ENCODE measurements at places on chromosomes 6 and 20.

DNA sequence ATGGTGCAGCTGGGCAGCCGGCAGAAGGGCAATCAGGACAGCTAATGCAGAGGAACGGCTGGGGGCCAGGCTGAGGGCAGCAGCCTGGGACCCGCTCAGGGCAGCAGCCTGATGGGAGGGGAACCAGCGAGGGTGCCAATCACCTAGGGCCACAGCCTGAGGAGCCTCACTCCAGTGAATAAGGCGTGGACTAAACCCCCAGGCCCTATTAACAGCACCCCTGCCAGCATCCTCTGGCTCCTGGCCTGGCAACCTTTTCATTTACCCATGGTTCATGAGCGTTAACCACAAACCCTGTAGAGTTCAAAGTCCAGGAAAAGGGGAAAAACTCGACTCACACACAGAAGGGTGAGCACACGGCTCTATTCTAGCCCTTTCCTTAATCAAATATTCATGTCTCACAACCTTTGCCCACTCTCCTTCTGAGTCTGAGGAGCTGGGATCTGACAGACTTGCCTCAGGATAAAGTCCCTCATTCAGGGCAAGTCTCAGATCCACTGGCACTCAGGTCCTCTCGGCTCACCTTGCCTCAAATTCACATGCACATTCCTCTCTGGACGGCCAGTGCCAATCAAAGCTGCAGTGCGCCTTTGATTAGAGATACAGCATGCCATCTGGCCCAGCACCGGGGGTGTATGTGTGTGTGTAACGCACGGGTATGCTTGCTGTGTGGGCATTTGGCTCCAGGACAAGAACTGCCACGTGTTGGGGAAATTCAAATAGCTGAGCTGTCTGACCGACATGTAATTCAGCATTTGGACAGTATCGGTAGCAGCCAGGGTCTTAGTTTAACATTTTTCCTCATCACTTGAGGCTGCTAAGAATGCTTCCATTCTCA is 86.9 kb upstream of the TRAF3IP2 start:
- DNase-seq = no peak

DNA sequence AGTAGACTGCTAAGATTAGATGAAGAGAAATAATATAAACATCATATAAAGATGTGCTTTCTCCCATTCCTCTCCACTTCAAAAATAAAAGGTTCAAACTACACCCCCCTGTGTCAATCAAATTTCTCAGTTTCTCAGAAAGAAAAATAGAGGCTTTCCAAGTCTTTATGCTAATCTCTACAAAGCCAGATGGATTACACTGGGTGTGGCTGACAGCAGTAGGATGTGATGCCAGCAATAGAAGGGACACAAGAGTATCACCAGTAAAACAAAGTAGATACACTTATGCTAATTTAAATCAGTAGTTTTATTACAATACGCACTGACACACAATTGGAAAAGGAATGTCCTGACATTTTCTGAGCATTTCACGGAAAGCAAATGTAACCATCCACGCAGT is 353.4 kb downstream of the RNGTT start:
- DNase-seq = no peak

GRCh38 chr20:2307136-2307535 is 11.3 kb downstream of the TGM3 start:
- DNase-seq = no peak

GRCh38 chr6:109075934-109076333 is 18.7 kb downstream of the SESN1 start:
- DNase-seq = no peak

- peak; percentile 44 for DNase-seq
Observed at GRCh38 chr6:111982681-111983080, 71.2 kb upstream of the CCN6 start.

GRCh38 chr6:51283723-51284355 is 465.2 kb downstream of the TFAP2B start:
- DNase-seq = no peak

GRCh38 chr6:156747715-156748114 is 29.5 kb upstream of the ARID1B start:
- DNase-seq = no peak

DNA sequence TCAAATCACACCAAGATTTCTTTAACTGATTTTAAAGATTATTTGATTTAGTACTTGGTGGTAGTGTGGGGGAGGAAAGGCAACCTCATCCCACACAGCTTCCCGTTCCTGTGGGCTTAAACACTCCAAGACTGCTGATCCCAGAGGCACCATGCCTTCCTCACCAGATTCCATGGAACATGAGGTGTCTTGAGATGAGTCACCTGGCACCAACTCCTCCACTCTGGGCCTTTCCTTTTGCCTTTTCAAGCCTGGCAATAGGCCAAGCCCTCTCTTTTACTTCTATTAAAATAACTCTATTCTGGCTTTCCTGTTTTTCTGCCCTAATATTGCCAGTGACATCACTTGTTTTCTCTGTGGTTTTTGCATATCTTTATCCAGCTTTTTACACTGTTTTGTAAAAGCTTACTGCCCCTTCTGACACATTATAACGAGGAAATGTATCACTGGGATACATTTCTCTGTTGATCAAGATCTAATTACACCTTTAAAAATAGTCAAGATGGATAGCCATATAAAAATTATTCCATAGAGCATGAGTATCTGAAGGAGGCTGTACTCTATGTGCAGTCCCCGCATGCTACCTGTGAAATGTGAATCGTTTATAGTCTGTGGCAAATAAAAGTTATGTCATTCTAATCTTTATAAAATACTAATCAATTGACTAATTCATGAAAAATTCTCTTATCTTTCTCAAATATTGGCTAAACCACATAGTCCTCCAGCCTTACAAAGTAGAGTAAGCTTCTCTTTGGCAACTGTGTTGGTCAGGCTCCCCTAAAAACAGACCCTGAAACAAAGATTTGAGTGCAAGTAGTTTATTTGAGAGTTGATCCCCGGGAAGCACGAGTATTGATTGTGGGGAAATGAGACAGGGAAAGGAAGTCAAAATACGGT is 257.8 kb upstream of the KCNQ5 start:
- DNase-seq = no peak

DNA sequence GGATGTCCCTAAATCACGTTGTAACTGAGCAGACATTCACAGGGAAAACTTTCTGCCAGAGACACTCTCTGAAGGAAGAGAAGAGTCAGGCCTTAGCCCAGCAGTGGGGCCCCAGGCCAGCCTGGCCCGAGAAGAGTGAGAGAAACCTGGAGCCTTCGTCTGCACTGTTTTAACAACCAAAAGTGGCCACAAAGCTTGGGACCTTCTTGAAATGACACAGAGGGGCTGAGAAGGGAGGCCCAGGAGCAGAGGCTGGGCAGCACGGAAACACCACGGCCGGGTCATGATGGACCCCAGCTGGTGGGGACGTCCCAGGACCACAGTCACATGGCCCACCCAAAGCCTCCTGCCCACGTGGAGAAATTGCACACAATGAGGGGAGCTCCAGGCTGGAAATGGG is 126.8 kb upstream of the THBS2 start:
- DNase-seq = no peak

GRCh38 chr6:131868836-131869235 is 61.0 kb downstream of the ENPP1 start:
- DNase-seq = no peak

GRCh38 chr6:47151232-47151898 is 109.2 kb upstream of the ADGRF1 start:
- DNase-seq = no peak

- no peak for DNase-seq
Observed at GRCh38 chr6:80642452-80642851, 536.0 kb downstream of the BCKDHB start.

DNA sequence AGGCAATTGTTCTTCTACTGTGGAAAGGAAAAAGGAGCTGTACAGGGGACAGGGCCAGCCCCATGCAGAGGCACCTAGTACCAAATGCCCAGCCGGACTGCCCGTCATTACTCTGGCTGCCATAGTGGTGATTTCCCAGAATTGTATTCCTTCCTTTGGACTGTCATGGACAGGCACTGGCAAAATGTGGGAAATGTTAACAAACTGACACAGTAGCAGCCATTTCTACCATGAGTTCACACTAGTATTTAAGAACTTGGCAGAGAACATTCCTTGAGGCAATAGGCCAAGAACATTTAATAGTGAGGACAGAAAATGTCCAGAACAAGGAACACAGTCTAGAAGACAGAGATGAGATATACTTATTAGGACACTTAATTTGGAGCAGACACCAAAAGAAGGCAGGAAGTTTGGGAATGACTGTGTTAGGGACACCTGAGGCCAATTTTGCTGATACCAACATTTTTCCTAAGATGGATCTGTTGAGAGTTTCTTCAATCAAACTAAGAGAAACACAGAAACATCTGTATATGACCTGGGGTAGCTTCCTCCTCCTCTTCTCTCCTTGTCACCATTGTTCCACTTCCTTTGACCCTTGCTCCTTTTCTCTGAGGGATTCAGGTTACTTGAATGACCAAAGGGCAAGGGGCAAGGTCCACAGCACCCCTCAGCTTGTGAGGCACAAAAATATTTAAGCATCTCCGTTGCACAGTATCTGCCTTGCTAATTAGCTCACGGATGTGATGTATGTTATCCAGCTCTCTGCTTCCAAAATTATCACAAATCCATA is 14.9 kb downstream of the ADTRP start:
- DNase-seq = no peak

DNA sequence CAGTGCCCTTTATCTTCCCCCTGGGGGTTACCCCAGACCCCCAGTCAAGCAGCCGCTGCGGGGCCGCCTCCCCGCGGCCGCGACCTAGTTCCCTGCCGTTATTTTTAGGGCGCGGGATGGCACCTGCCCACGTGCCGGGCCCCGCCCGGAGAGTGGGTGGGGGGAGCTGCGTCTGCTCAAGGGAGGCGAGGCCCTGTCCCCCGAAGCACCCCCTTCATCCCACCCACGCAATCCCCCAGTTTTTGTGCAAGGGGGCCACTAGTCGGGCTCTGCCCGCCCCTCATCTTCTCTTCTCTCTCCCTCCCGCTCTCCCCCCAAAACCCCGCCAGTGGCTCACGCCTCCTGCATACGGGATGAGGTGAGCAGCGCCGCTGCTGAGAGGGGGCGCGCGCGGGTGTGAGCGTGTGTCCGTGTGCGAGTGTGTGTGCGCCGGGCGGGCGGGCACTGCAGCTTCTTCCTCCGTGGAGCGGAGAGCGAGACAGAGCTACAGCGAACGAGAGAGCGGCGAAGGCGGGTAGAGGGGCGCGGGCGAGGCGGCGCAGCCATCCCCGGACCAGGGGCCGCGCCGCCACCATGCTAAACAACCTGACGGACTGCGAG is at the start of gene SLC12A5:
Gene SLC12A5 (plus strand): TSS at position 444 of the 600 bp plus-strand sequence. CDS start 130 bp downstream, at position 574.
- no peak for DNase-seq

DNA sequence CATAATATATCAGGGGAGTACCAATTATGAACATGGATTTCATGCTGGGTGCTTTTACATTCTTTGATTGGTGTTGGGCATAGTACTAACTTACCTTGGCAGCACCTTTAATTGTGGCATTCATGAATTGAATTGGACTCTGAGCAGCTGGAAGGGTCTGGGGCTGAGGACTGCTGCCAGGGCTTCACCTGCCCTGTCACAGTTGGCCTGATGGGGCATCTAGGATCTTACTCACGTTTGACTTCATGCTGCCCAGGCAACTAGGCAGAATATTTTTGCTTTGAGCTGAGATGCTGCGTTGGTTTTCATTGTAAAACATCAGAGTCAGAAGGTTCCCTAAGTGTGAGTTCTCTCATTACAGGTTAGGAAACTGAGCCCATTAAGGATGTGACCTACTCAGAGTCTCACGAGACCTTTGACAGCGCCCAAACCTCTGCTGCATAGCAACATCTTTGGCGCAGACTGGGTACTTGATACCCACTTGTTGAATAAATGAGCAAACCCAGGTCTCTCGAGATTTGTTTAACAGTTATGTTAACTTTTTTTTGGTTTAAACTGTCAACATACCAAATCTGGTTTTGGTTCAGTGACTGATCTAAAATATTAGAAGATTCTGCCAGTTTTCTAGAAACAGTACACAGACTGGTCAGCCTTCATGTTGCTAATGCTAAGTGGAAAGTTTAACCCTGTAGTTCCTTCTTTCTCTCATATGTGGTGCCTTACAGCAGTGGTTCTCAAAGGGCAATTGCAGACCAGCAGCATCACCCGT is 104.9 kb downstream of the TCP11 start:
- DNase-seq = no peak

GRCh38 chr20:35523298-35523888 is 6.1 kb downstream of the C20orf173 start:
- no peak for DNase-seq

DNA sequence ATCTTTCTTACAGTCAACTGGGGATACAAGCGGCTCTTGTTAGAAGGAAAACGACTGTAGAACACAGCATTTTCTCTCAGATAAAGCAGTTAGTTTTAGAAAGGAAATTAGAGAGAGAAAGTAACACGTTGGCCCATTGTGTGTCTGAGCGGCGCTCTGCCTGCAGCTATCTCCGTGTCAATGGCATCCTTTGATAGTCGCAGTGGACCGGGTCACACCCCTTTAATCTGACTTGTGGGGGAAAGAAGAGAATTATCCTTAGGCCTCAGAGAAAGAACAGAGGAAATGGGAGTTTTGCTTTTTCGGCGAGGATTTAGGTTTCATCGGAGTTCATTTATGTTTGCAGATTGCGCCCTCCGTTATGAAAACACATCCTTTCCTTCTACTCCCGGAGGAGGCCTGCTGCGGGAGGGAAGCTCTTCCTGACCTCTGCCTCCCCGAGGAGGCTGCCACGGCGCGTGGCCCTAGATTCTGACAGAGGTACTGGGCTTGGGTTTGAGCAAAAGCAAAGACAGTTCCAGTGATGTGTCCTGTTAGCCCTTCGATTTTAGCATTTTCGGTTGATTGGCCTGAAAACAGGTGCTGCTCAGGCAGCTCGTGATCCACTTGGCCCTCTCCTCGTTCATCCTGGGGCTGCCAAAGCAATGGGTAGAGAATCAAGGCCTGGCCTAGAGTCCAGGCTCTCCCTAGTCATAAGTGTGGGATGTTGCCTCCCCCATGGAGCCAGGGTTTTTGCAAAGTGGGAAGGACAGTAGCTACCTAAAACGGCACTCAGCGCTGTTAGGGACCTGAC is 74.9 kb downstream of the ZDHHC14 start:
- no peak for DNase-seq

- DNase-seq = no peak
Observed at GRCh38 chr20:41358717-41359116, 7.9 kb downstream of the EMILIN3 start.
